ENCODE measurements at places on chromosomes 16 and 17.

DNA sequence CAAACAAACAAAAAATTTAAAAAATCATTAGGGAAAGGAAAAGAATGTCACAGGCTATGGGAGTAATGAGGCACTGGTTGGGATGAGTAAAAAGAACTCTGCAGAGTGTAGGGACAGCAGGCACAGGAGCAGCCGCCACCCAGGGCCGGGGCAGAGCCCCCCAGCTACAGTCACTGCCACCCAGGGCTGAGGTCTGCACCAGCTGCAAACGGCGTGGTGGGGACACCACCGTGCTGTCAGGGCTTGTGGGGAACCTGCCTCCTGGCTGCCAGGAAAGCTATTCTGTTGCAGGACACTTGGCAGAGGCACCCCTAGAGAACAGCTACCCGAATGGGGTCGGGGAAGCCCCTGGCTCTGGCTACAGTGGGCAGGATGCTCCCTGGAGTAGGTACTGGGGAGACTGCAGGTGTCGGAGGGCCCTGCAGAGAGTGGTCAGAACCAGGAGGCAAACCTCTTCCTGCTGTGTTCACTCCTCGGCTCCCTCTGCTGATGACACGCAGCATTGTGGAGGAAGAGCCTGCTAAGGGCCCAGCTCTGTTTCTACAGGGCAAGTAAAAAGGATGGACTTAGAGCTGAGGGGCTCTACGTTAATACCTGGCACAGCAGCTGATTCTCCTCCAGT, 32.3 kb upstream of the CAPN15 start:
- peak; percentile 11 for DNase-seq

- DNase-seq = no peak
These were observed 31.9 kb downstream of the MSI2 start for GRCh38 chr17:57288040-57288772.

DNA sequence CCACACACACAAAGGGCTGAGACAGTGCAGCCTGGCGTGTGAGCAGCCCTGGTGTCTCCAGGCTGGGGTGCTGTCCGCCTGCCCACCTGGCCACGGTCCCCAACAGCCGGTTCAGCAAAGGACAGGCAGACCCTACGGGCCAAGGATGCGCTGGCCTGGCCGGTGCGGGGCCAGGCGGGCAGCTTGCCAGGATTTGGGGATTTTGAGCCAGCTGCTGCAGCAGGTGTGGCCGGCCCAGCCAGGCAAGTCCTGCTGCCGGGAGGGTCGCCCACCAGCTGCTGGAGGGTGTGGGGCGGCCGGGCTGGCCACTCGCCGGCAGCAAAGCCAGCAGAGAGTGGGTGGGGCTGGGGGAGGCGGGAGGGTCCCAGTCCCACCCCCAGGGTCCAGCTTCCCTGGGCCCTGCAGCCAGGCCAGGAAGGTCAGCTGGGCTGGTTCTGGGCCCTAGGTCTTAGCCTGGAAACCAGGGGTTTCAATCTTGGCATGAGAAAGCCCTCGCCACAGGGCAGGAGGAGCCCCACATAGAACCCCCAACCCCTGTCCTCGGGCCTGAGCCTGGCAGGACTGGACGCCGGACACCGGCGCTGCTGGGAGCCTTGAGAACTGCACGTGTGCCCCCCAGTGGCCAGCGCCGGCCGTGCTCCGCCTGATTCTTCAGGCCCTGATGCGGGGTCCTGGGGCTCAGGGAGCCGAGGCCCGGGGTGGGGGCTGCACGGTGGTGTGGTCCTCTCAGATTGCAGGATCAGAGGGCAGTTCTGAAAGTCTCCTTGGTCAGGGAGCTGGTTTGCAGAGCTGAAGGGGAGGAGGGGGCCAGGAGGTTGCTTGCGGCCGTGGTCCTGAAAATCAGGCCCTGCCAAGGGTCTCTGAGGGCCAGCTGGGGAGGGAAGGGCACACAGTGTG, 17.6 kb upstream of the SSTR5 start:
- no peak for DNase-seq

- DNase-seq = no peak
These were observed 121.0 kb downstream of the C16orf95 start for GRCh38 chr16:87196231-87196630.

GRCh38 chr17:29828676-29829284, 101.2 kb downstream of the SSH2 start:
- no peak for DNase-seq

GRCh38 chr17:8720596-8720995, 24.0 kb downstream of the CCDC42 start:
- DNase-seq = no peak

GRCh38 chr16:46788891-46789474, 40.8 kb upstream of the MYLK3 start:
- DNase-seq = no peak

DNA sequence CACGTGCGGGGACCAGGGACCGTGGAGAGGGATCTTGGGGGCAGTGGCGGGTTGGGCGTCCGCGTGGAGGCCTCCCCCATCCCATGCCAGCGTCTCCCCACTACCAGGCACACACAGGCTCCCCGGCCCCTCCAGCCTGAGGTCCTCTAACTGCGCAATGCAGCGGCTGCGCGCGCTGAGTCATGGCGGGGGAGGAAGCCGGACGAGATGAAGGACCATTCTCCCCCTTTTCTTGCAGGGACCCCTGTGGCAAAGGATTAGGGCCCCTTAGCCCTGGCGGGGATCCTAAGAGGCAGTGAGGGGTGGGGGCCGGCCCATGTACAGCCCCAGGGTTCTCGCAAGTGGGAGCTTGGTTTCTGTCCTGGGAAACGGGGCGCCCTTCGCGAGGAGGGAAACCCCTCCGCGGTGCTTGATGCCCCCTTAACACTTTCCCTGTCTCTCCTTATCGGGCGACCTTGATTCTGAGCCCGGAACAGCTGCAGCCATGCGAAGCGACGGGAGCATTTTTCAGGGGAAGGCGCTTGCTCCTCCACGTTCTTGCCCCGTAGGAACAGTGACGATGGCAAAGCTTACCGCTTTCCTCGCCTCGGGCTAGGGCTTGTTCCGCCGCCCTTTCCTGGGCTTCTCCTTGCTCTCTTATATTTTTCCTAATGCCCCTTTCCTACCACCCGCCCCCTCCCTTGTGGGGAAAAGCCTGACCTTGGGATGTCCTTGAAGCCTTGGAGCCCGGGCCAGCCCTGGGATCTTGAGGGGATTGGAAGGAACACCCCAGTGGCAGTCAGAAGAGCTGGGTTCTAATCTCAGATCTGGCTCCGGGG, 592 bp downstream of the ALDOA start:
- no peak for DNase-seq
